Aorta (tissue), 5 donors: ENCODE measurements at places on chromosomes 2 and 18. TPM values are rescaled to one million over a fixed set of nuclear protein-coding genes. Genes with fewer than 3 reads are reported as not detected.

GRCh38 chr2:41320491-41320890 is 727.3 kb upstream of the PKDCC start:
- no peak for DNase-seq

DNA sequence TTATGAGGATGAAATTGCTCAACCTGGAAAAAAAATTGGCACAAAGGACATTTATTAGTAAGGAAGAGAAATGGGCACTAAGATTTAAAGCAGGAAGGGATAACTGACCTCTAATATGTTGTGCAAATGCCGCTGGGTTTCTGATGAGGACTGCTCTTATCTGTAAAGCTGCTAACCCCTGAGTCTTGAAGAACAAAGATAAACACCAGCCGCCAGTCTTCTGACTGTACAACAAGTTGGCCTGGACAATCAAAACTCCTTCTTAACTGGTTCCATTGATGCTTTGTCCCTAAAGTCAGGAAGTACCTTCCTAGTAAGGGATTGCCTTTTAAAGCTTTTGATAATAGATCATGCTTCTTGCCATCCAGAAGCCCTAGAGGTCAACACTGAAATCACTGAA is 301.8 kb downstream of the TRIB2 start:
- no peak for DNase-seq

DNA sequence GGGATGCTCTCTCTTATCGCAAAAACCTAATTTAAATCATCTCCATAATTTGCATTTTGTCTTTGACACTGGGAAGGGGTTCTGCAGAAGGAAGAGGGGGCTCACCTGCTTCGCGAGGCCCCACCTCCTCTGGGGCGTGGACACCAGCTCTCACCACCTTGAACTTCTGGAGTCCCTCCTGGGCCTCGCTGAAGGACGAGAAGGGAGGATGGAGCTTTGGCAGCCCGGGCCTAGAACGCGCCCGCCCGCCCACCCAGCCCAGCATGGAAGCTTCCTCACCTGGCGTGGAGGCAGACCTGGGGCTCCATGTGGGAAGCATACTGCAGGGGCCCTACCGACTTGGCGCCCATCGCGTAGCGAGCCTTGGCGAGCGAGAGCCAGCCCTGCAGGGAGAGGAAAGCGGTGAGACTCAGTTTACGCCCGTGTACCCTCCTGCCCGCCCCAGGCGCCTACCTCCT is 1.1 kb upstream of the IMP4 start:
- DNase-seq: no peak

- DNase-seq: no peak
Measured at GRCh38 chr2:150234787-150235446, 252.6 kb downstream of the RND3 start.

GRCh38 chr18:9688036-9688741 is 19.9 kb upstream of the RAB31 start:
- no peak for DNase-seq

DNA sequence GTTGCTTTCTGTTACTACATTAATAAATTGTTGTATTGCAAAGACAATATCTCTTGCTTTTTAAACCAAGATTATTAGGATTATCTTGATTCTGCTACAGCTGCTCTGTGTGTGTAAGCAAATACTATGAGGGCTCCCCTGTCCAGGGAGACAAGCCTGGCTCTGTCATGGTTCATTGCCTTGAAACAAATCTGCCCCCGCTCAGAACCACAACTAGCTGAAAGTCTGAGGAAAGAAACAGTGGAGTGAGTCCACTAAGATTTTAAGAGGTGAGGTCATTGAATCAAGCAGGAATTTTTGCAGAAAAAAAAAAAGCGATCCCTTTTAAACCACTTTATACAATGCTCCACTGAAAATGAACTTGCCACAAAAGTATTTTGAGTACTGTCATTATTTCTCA is 30.8 kb upstream of the LRRTM4 start:
- no peak for DNase-seq

DNA sequence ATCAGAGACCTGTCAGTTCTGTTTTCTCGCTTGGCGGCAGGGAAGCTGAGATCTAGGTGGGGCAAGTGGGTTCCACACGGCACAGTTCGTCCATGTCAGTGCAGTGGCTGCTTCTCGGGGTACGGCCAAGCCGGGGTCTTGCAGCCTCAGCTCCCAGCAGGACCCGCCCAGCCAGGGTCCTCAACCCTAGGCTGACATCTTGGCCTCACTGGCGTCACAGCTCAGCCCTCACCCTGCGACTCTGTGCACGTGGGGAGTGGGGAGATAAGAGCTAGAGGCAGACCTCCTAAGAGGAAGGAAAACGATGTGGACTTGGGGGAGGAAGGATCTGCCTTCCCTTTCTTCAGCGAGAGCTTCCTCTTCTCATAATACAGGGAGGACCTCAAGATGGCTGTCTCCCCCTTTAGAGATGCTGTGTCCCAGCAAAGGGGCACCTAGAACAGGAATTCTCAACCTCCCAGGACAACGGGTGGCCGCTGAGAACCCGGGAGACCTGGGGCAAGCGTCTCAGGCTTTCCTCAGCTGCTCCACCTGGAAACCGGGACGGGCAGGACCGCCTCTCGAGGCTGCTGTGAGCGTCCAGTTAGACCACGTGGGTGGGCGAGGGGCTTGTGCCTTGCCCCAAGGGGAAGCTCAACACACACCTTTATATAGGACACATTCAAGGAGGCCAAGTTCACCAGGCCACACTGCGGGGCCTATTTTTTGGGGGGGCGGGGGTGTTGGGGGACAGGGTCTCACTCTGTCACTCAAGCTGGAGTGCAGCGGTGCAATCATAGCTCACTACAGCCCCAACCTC is 23.5 kb upstream of the KLF11 start:
- DNase-seq: peak; percentile 69

GRCh38 chr2:232592772-232593395 is 40.5 kb upstream of the EFHD1 start:
- no peak for DNase-seq

- no peak for DNase-seq
Measured at GRCh38 chr2:46229134-46230063, 67.8 kb upstream of the EPAS1 start.

GRCh38 chr18:32138332-32138982 is 46.8 kb downstream of the RNF138 start:
- no peak for DNase-seq

DNA sequence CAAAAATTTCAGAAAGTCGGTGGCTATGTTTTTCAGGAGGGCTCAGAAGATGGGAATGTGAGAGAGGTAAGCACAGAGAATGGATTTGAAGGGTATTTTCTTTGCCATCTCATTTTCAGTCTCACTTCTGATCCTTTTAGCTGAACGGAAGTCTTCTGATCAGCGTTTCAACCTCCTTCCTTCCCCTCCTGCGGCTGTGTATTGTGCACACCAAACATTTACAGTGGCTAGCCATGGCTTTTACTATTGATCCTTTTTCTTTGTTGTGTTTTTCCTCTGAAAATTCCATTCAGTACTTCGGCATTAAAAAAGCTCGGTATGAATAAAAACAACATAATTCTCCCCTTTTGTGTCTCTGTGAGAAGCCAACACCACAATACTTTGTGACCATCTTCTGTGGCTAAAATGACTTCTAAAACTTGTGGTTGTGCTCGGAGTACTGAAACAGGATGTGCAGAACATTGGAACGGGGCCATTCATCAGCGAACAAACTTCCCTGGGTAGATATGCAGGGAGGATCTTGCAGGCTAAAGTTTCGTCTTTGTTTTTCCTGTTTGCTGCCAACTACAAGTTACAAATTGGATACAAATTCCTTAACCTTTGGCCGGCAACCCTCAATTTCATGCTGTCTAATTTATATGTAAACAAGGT is 260.8 kb upstream of the FAM98A start:
- DNase-seq: no peak

GRCh38 chr2:133972786-133973185 is 281.1 kb upstream of the MGAT5 start:
- no peak for DNase-seq

DNA sequence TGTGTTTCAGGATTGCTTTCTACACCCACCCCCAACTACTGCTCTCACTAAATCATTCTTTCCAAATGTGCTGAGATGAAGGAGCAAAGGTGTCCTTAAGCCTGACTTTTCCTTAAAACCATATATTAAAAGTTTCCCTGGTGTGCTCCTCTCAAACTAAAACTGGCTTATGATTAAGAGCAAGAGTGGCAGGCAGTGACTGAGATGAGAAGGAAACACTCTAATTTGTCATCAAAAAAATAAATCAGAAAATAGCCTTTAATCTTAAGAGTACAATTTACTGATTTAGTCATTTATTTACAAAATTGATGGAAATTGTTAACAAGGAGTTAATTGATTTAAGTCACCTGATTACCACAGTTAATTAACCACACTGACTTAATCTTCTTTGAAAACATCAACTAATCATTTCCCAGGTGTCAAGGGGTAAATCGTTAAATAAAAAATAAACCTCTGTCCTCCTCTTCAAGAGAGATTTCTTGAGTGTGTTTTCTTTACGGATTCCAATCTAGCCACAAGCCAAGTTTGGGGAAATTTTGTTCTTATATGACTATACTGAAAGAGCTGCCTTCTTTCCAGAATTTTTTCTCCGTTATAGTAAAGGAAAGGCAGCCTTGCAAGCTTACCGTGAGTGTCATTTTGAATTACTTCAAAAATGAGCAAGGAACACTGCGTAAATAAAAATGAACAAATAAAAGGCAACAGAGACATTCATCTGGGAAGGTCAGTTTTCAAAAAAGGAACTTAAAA is 17.4 kb downstream of the LRP2 start:
- no peak for DNase-seq

- DNase-seq: no peak
Measured at GRCh38 chr2:15050483-15050882, 418.0 kb downstream of the LRATD1 start.

GRCh38 chr18:32310101-32310500 is 120.3 kb downstream of the MEP1B start:
- no peak for DNase-seq

DNA sequence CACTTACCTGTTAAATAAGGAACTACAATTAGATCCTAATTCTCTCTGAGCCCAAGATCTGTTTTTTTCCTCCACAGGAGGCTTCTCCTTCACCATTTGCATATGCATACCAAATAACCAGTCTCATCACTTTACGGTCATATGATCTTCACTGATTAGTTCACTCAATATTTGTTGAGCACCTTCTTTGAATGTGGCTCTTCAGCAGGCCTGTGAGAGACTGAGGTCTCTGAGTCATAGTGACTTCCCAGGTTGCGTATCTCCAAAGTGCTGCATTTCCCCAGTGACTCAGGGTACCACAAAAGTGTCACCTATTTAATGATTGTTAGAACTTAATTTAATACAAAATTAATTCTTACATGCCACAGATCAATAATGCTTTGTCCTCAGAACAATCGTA is 108.8 kb upstream of the TRIB2 start:
- no peak for DNase-seq

DNA sequence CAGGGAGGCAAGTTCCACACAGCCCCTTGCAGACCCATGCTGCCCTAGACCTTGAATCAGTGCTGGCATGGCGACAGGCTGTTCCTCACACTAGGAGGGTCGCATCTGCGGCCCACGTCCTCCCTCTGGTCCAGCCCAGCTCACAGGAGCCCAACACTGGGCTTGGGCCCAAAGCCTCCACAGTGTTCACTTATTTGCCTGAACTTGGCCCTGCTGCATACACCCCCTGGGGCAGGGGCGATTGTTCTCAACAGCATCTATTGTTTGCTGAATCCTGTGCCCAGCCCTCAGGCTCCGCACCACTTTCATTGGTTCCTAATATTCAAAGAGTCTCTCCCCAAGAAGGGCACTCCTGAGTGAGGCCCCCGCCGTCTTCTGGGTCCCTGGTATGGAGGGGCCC is 90.7 kb downstream of the ZBTB7C start:
- DNase-seq: no peak

DNA sequence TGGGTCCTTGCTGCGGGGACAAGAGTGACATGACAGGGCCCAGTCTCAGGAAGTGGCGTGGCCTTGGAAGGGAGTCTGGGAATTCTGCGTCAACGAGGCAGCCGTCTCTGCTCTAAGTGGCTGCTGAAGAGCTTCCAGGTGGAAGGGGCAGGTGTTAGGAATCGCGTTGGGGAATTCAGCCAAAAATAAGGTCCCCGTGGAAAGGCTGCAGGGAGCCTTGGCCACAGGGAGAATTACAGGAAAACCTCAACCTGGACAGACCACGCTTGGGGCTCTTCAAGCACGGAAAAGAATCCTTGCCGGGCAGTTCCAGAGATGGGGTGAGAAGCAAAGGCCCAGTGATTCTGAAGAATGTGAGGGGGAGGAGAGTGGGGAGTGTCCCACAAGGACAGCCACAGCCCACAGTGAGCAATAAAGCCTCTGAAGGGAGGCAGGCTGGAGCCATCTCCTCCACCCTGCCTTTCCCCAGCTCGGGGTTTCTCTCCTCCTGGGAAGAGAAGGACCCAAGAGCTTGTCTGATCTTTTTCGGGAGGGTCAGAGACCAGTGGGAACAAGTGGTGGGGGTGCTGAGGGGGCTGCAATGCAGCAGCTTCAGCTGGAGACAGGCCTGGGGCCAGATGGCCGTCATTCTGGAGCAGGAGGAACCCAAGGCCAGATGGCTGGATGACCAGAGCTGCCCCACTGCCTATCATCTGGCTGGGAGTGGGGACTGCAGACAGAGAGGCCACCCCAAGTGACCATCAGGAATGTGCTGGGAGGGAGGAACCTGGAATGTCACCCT is 106.4 kb upstream of the SMAD2 start:
- no peak for DNase-seq

DNA sequence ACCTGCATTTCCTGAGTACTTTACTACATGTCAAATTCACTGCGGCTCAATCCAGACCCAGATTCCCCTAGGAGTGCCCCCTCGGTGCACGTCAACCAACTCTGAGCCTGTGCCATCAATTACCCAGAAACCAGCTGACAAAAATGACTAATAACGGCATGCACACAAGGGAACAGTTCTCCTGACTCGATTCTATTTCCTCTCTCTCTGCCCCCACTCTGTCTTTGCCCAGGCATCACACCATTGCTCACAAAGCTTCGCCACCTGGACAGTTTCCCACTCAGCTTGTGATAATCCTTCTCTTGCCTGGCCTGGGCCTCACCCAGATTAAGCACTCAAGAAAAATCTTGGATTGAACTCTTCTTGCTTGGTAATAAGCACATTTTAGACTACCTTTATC is 115.3 kb upstream of the NDUFV2 start:
- no peak for DNase-seq

- no peak for DNase-seq
Measured at GRCh38 chr2:71504611-71505010, 51.2 kb downstream of the DYSF start.

Gene RAB6C
- not detected for polyA plus RNA-seq

Gene GKN2
- polyA plus RNA-seq: 1.9 TPM

Gene KIF5C
- 1.5 TPM for polyA plus RNA-seq

Gene STK17B
- 17.1 TPM for polyA plus RNA-seq

Gene SNED1
- 27.3 TPM for polyA plus RNA-seq

Gene MCM6
- polyA plus RNA-seq: 5.0 TPM

Gene TFPI
- 20.5 TPM for polyA plus RNA-seq

Gene C2orf80
- polyA plus RNA-seq: not detected
